ENCODE measurements at places on chromosomes 3 and 15. TPM values are rescaled to one million over a fixed set of nuclear protein-coding genes. Genes with fewer than 3 reads are reported as not detected.

GRCh38 chr15:39549912-39550311 lies 31.0 kb upstream of the THBS1 start:
- no peak for DNase-seq

Gene SPESP1
- 4.6 TPM for total RNA-seq

- no peak for DNase-seq
These were observed 15.2 kb downstream of the GK5 start for GRCh38 chr3:142210144-142210543.

DNA sequence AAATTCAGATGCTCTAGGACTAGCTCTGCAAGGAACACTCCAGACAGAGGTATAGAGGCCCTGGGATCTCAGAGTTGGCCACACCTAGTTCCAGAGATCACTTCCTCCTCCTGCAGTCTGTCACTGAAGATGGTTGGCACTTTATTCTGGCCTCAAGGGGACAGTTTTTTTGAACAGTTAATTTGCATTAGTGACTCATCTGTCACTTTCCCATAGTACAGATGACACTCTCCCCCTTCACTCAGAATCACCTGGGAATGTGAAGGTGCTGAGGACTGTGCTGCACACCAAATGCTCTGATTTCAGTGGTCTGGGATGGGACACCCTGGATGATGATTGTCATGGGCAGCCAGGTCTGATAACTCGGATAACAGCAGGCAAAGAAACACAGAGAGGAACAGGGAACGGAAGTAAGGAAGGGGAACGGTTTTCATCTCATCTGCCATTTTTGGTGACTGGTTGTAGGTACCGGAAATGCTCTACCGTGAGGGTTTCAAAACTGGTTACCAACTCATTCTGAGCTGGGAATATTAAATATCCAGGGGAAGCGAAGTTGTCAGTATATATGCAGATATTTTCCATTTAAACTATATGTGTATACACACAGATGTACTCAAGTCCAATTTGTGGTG lies 232.5 kb upstream of the ST8SIA2 start:
- DNase-seq: no peak

GRCh38 chr3:127385540-127385870 lies 97.7 kb upstream of the PRR20G start:
- no peak for DNase-seq

Measured in fibroblast of lung (primary cell).